Muscle of arm (tissue), 14 donors: ENCODE measurements at places on chromosomes 11 and 22. TPM values are rescaled to one million over a fixed set of nuclear protein-coding genes. Genes with fewer than 3 reads are reported as not detected.

The NFRKB gene
- polyA plus RNA-seq = 19.7 TPM

The OR5D13 gene
- polyA plus RNA-seq = not detected

The MGAT3 gene
- 3.4 TPM for polyA plus RNA-seq

The MMP27 gene
- 0.48 TPM for polyA plus RNA-seq

The CRYBB3 gene
- not detected for polyA plus RNA-seq

The SEC14L2 gene
- polyA plus RNA-seq = 2.1 TPM

The CST6 gene
- polyA plus RNA-seq = not detected
